Vagina (tissue), 2 donors: ENCODE measurements at places on chromosomes 2 and 18. TPM values are rescaled to one million over a fixed set of nuclear protein-coding genes. Genes with fewer than 3 reads are reported as not detected.

The CNDP1 gene
- total RNA-seq = 9.8 TPM

The REG3A gene
- total RNA-seq = not detected

The SLC5A7 gene
- total RNA-seq = 1.7 TPM

The BMP10 gene
- total RNA-seq = not detected

The DYSF gene
- total RNA-seq = 10.1 TPM

GRCh38 chr2:49167131-49167530 is 12.8 kb upstream of the FSHR start:
- no peaks in the 10 kb centered on the region for H3K27me3 ChIP-seq
- no peaks in the 10 kb centered on the region for H3K4me1 ChIP-seq
- no peak for DNase-seq
- H3K36me3 ChIP-seq = no peaks in the 10 kb centered on the region
- H3K27ac ChIP-seq = no peak overlapping the region

GRCh38 chr2:216281876-216282275 is 90.4 kb downstream of the MARCHF4 start:
- H3K27me3 ChIP-seq = no peaks in the 10 kb centered on the region
- H3K4me1 ChIP-seq = no peaks in the 10 kb centered on the region
- DNase-seq = no peak
- H3K4me3 ChIP-seq = no peak overlapping the region

DNA sequence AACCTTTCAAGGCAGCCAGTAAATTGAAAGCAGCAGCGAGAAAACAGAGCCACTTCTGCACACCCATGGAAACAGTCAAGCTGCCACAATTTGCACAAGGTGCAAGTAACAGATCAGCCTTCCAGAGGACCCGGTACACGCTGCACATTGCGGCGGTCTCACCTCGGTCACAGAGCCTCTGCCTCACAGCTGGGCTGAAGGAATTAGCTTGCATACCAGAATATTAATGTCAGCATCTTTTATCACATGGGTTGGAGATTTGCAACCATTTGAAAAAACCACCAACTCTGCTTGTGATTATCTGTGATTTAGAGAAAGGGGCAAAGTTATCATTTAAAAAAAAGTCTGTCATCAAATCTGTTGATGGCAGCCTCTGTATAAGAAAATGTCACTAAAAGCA is 330.5 kb upstream of the TCF4 start:
- DNase-seq = no peak
- H3K27me3 ChIP-seq = no peaks in the 10 kb centered on the region
- H3K4me3 ChIP-seq = no peak overlapping the region
- no peak overlapping the region for H3K27ac ChIP-seq
- H3K36me3 ChIP-seq = no peaks in the 10 kb centered on the region

- no peaks in the 10 kb centered on the region for H3K27me3 ChIP-seq
- no peaks in the 10 kb centered on the region for H3K36me3 ChIP-seq
- DNase-seq = no peak
- H3K27ac ChIP-seq = no peak overlapping the region
- no peak overlapping the region for H3K4me3 ChIP-seq
Observed at GRCh38 chr2:201059961-201060755, 11.3 kb downstream of the HYCC2 start.

GRCh38 chr18:76985156-76985950 is 147.2 kb downstream of the MBP start:
- H3K27ac ChIP-seq = no peak overlapping the region
- no peak overlapping the region for H3K4me3 ChIP-seq
- H3K27me3 ChIP-seq = no peaks in the 10 kb centered on the region
- peak; percentile 78 for DNase-seq
- no peaks in the 10 kb centered on the region for H3K4me1 ChIP-seq
